ENCODE measurements at places on chromosomes 7 and 10.

- DNase-seq = peak; percentile 48
These were observed 42.8 kb upstream of the RNF216 start for GRCh38 chr7:5824297-5824610.

- DNase-seq = no peak
These were observed 4.7 kb downstream of the IDI2 start for GRCh38 chr10:1020958-1021357.

DNA sequence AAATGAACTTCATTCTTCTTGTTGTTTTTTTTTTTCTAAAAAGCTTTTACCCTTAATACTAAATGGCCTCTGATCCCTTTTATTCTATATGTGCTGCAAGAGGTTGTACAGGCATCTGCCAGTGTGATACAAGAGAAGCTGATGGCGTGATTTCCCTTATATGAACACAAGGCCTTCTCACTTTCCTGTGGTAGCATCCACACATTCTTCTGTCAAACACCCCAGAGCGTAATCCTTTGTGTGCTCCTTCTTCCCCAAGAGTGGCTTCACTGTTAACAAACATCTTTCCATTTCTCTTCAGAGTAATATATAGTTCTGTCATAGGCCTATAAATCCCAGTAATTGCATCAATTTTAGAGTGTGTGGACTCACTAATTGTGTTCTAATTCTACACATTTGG is 86.3 kb upstream of the CAPZA2 start:
- no peak for DNase-seq

- DNase-seq = no peak
These were observed 19.0 kb downstream of the SRI start for GRCh38 chr7:88200789-88201188.

GRCh38 chr7:36978461-36978860 is 254.2 kb upstream of the AOAH start:
- DNase-seq = no peak
